ENCODE measurements at places on chromosomes 11 and 22.
A peak's percentile ranks its signal among the peaks of the same experiment; 100 is the strongest.

DNA sequence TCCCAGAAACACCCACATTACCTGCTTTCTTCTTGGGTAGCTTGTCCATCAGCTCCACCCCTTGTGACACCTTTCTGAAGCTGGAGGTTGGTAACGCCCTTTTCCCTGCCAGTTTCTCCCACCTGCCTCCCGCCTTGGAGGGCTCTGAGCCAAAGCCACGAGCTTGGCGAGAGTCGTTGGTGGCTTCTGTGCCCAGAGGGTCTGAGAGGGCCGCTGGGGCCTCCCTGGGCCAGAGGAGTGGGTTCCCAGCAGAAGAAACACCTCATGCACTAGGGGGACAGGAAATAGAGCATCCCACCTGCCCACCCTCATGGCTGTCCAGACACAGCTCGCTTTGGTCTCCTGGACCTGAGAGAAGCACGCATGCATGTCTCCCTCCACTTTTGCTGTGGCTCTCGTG, 37.9 kb downstream of the B3GAT1 start:
- DNase-seq = no peak

DNA sequence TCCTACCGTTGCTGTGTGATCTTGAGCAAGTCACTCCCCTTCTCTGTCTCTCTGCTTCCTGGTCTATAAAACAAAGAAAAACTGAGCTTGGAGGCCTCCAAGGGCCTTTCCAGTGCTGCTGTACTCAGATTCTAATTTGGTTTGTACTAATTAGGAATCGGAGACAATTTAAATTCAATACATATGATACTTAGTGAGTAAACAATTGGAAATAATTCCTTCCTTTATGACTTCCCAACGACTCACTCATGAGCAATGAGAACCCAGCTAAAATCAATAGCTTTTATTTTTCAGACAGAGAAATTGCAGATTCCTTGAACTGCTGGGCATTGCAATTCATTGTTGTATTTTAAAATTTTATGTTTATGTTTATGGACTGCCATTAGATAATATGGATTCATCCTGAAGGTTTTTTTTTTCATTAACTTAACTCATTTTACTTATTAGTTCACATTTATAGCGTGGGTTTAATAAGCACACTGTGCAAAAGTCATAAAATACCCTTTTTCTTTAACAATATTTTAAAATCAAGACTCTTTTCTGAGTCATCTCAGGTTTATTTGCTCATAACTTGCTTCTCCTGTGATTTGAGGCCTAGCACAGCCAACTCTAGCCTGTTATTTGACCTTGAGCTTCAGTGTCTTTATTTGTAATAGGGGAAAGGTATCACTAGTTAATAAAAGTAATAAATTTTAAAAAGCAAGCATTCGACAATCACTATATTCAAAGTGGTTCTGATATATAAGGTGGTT, 95.8 kb downstream of the TP53I11 start:
- DNase-seq = no peak

- peak; percentile 8 for DNase-seq
Observed at GRCh38 chr11:124656774-124657630, 16.5 kb downstream of the SIAE start.

- DNase-seq = no peak
Observed at GRCh38 chr11:117996058-117996457, 9.9 kb downstream of the IL10RA start.

GRCh38 chr11:126434950-126435335, 79.5 kb downstream of the ST3GAL4 start:
- no peak for DNase-seq

- DNase-seq = no peak
Observed at GRCh38 chr11:29985248-29985647, 31.6 kb downstream of the KCNA4 start.

DNA sequence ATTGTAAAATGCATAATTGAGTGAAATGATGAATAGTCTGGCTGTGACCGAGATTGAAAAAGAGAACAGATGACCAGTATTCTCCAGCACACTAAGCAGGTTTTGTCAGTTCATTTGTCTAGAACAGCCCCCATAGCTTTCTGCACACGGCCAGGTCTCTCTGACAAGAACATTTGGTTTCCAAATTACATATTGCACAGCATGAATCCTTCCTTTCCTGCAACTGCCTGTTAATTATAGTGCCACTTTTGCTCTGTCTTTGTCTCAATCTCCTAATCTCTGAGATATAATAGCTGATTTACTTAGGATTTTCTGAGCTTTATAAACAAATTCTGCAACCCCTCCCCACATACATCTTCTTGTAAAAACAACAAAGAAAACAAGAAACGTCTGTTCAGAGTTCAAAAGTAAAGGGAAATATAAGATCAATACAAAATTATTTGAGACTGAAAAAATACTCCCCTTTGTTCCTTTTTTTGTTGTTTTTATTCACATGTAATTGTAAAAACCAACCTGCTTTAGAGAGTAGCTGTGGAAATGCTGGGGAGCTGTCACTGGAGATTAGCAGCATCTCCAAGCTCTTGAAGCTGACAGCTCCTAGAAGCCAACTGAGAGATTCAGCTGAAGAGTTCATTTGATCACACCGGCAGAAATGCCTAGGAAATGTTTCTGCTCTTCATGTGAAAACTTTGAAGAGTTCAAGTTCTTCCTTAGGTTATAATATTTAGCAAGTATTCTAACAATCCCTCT, 998.1 kb downstream of the DLG2 start:
- DNase-seq = no peak

GRCh38 chr22:32103658-32104315, 55.3 kb downstream of the C22orf42 start:
- no peak for DNase-seq

- no peak for DNase-seq
Observed at GRCh38 chr11:129257512-129257911, 65.4 kb upstream of the ARHGAP32 start.

GRCh38 chr11:47078751-47079521, 97.7 kb downstream of the ARFGAP2 start:
- DNase-seq = no peak

DNA sequence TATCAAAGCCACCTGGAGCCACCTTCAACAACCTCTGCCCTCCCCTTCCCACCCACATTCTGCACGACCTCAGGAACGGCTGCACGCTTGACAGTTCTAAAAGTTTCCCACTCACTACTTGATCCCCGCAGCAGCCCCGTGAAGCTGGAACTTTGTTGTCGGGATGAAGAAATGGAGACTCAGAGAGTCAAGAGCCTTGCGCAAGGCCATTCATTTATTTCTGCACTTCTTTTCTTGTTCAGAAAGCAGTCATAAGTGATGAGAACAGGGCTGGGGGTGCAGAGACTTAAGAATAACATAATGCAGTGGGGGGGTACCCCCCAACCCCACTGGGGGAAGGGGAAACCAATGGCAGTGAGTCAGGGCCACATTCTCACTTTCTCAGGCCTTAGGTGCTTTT, 2.2 kb upstream of the ZFTA start:
- DNase-seq = no peak

- DNase-seq = no peak
Observed at GRCh38 chr11:3831378-3832239, 9.2 kb downstream of the RHOG start.

DNA sequence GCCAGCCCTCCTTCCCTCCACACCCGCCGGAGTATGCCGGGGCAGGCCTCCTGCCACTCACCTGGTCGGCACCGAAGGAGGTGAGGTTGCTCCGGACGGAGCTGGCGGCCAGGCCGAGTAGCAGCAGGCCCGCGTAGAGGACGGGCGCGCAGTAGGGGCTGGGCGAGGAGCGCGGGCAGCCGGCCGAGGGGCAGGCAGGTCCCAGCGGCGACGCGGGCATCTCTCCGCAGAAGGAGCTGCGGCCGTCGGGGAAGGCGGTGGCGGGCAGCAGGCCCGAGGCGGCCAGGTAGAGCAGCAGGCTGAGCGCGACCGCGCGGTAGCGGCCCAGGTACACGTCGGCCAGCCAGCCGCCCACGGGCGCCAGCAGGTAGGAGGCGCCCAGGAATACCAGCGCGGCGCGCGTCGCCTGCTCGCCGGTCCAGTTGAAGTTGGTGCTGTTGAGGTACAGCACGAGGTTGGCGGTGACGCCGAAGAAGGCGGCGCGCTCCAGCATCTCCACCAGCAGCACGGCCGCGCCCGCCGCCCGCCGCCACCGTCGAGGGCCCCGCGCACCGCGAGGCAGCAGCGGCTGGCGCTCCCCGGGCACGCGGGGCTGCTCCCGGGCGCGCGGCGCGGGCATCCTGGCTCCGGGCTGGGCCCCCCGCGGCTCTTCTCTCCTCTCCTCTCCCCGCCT, 907 bp downstream of the SLC15A3 start:
- peak; percentile 41 for DNase-seq

GRCh38 chr11:122319691-122320620, 203.9 kb upstream of the BLID start:
- DNase-seq = no peak

GRCh38 chr11:3861683-3862082, 6.2 kb downstream of the STIM1 start:
- DNase-seq = no peak

- no peak for DNase-seq
Observed at GRCh38 chr11:32262367-32262766, 171.5 kb downstream of the RCN1 start.

- DNase-seq = no peak
Observed at GRCh38 chr11:106523921-106524320, 446.5 kb downstream of the AASDHPPT start.

DNA sequence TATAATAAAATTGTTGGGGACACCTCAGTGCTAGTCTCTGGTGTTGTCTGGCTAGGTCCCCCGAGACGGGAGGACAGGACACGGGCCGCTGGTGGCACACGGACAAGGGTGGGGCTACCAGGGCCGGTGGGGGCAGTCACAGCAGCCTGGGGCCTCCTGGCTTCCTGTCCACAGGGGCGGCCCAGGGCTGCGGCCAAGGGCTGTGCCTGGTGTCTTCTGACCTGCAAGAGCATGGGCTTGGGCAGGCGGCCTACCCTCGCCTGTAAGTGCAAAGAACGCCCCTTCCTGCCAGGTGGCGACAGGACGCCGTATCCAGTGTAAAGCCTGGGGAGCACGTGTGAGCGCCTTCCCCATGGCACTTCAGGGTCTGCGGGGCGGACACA, 3.6 kb downstream of the LRFN4 start:
- DNase-seq = no peak

DNA sequence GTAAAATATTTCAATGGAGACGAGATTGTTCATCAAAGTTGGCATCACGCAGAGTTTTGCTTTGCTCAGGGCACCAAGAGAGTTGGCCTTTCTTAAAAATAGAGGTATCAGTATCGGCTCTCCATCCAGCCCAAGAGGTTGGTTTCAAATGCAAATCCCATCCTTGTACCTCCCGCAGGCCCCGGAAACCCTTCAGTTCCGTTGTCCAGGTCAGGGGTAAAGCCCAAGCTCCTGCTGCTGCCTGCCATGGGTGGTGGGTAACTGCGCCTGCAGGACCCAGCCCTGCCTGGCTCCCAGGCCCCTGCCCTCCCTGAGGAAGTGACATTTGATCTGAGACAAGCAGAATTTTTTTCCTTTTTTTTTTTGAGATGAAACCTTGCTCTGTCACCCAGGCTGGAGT, 49.3 kb upstream of the RTL6 start:
- no peak for DNase-seq

DNA sequence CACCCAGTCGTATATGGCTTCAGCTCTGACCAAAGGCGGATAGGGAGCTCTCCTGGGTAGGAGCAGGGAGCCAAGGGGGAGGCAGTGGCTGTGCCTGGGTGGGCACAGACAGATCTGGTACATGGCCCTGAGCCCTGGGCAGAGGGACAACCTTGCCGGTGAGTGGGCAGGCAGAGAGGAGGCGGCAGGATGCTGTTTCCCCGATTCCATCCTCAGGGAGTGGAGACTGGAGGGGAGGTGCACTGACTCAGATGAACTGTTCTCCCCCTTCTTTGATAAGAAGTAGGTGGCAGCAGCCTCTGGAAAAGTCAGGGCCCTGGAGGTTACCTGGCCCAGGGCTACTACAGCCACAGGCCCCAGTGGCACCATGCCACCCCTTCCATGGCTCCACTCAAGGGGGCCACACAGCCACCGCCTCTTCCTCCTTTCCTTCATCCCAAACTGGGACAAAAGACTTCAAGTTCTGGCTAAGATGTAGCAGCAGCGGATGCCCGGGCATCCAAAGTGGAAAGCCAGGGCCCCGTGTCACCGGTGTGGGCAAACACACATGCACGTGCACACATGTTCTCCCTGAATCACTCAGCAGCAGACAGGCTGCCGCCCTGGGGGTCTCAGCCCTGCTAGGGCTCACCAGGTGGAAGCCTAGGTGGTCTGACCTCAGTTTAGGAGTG, 13.4 kb downstream of the CXCR5 start:
- no peak for DNase-seq

- no peak for DNase-seq
Observed at GRCh38 chr22:48432781-48433518, 1394.7 kb downstream of the BRD1 start.

DNA sequence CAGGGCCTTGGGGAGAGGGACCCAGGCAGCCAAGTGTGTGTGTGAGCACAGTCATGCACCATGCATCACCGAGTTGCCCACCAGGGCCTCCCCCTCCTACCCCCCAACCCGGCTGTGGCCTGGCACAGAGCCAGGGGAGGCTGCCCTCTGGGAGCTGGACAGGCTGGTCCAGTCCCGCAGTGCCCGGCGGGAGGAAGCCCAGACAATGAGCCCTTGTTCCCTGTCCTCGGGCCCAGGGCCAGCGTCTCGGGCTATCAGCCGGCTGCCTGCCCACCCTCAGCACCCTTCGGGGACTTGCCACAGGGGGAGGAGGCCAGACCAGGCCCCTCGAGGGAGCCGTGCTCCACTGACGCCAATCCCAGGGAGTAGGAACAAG, 4.5 kb downstream of the LRRC75B start:
- DNase-seq = peak; percentile 91

DNA sequence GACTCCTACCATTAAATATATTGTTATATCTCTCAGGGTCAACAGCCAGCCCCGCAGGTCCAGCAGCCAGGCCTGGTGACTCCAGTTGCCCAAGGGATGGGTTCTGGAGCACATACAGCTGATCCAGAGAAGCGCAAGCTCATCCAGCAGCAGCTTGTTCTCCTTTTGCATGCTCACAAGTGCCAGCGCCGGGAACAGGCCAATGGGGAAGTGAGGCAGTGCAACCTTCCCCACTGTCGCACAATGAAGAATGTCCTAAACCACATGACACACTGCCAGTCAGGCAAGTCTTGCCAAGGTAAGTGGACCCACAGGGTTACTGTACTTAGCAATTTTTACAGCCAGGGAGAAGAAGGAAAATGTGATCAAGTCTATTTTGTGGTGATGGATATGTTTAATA, 35.1 kb downstream of the EP300 start:
- DNase-seq = no peak

DNA sequence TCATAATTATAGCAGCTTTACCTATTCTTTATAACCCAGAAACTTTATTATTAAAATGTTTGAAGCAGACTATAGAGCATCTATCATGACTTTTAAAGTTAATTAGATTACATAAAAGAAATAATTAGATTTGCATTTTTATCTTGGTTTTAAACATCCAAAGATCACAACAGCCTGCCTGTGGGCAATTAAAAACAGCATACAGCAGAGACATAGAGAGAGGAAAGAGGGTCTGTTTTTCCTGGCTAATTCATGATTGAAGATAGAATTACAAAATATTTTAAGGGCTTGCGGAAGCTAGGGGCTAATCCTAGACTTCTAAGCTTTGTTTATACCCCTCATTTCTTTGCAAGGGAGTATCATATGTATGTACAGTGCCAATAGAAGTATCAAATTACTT, 178.1 kb downstream of the SOX6 start:
- no peak for DNase-seq

Measured in thyroid gland (tissue), 4 donors.